ENCODE measurements at places on chromosomes 6 and 20. TPM values are rescaled to one million over a fixed set of nuclear protein-coding genes. Genes with fewer than 3 reads are reported as not detected.

RIMS1 gene
- total RNA-seq, result 0.53 TPM

DLL1 gene
- 37.6 TPM for total RNA-seq

GRCh38 chr6:120282005-120282404 lies 932.4 kb upstream of the MAN1A1 start:
- no peak overlapping the region for H3K27ac ChIP-seq
- DNase-seq, result no peak
- no peaks in the 10 kb centered on the region for H3K27me3 ChIP-seq
- H3K4me1 ChIP-seq, result no peaks in the 10 kb centered on the region
- no peak overlapping the region for H3K4me3 ChIP-seq
- no peaks in the 10 kb centered on the region for H3K36me3 ChIP-seq

- DNase-seq, result no peak
- H3K27ac ChIP-seq, result no peak overlapping the region
- no peaks in the 10 kb centered on the region for H3K27me3 ChIP-seq
- H3K36me3 ChIP-seq, result no peaks in the 10 kb centered on the region
Observed at GRCh38 chr20:32415494-32415893, 57.4 kb downstream of the ASXL1 start.

DNA sequence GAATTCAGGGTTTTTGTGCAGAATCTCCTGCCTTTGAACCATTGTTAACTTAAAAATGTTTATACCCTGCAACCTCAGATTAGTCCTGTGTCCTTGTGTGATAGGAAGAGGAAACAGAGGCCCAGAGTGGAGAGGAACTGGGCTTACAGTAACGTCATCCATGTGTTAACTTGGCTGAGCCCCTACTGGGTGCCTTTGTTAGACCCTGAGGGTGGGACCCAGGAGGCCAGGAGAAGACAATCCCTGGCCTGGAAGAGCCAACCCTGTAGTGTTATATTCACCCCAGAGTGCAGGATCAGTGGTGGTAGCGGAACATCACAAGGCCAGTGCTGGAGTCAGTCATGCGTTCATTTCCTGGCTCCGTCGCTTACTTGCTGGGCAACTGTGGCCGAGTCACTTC lies 10.6 kb downstream of the MYLK2 start:
- no peaks in the 10 kb centered on the region for H3K36me3 ChIP-seq
- no peak overlapping the region for H3K4me3 ChIP-seq
- peaks cover 14% of the 10 kb centered on the region for H3K27me3 ChIP-seq
- H3K27ac ChIP-seq, result no peak overlapping the region

DNA sequence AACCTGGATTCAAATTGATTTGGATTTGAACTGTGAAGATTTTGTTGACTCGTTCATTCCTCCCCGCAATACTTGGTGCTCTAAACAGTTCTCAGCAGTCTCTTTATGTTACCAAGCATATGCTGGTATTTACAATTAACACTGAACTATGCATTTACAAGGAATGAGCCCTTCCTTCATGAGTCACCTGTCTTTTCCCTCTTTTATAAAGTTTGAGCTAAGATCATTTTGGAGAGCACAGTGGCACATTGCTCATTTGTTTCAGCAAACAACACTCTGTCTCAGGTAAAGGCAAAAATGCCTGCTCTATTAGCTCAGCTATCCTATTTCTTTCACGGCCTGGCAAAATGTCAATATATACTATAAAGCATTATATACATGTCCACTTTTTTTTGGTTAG lies 285.4 kb downstream of the PHACTR1 start:
- H3K4me1 ChIP-seq, result no peaks in the 10 kb centered on the region
- DNase-seq, result no peak

All from esophagus squamous epithelium (tissue), 5 donors.